Activated T-cell treated with anti-CD3 and anti-CD28 coated beads for 48 hours (primary cell): ENCODE measurements at places on chromosomes 16 and 17.

GRCh38 chr17:69430488-69430887 lies 16.0 kb downstream of the MAP2K6 start:
- no peak for DNase-seq

DNA sequence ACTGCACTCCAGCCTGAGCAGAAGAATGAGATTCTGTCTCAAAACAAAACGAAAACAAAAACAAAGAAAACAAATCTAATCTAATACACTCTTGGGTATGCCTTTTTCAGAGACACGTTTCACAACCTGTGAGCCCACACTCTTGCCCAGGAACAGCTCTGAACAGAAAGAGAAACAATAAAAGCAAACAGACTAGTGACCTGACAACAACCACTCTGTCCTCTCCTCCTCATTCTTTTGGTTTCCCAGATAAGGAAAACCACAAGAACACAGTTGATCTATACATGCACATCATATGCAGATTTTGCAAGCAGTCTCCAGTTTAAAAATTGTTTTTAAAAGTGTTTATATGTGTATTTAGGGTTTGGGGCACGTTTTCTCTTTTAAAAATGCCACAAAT lies 1.3 kb downstream of the MKS1 start:
- no peak for DNase-seq

GRCh38 chr16:88685156-88686061 lies 898 bp downstream of the SNAI3 start:
- DNase-seq = peak; percentile 70

GRCh38 chr17:48841395-48841831 lies 10.6 kb downstream of the CALCOCO2 start:
- no peak for DNase-seq

GRCh38 chr17:32161029-32161428 lies 18.7 kb downstream of the RHOT1 start:
- no peak for DNase-seq

DNA sequence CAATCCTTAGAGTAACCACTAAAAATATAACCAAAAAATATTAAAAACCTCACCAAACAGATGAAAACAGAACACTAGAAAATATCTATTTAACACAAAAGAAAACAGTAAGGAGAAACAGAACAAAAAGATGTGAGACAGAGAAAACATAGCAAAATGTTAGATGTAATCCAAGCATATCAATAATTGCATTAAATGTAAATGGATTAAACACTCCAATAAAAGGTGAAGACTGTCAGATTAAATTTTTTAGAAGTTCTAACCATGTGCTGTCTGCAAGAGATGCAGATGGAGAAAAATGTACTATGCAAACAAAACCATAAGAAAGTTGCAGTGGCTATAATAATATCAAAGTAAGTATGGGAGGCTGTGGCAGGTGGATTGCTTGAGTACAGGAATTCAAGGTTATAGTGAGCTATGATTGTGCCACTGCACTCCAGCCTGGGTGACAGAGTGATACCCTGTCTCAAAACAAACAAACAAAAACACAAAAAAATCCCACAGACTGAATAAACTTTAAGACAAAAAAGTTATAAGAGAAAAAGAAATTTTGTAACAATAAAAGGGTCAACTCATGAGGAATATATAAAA lies 53.9 kb downstream of the ADCY9 start:
- no peak for DNase-seq

DNA sequence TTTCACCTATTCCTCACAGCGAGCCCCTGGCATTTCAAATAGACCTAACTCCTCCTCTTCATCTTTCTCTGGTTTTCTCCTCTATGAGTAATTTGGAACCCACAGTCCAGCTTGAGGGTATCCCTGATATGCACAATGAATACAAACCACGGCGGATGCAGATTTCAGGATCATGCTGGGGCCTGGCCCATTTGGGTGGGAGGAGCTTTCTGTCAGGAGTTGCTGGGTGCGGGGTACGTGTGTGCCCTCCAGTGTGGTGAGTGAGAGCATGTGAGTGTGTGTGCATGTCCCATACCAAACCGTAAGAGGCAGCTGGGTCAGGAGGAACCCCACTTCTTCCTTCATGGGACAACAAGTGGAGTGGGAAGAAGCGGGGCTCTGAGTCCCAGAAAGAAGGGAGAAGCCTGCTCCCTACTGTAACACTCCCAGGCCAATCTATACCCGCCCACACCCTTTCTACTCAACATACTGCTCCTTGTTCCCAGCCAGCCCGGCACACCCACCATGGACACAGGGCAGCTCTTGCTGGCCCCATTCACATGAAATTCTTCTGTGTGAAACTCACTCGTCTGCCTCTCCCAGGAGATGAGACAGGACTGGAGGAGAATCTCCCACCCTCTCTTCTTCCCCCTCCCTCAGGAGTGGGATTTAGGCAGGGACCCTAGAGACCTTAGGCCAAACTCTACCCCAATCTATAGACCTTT lies 18.4 kb downstream of the CNTNAP1 start:
- no peak for DNase-seq

- no peak for DNase-seq
Measured at GRCh38 chr17:14499976-14500375, 199.1 kb downstream of the HS3ST3B1 start.

DNA sequence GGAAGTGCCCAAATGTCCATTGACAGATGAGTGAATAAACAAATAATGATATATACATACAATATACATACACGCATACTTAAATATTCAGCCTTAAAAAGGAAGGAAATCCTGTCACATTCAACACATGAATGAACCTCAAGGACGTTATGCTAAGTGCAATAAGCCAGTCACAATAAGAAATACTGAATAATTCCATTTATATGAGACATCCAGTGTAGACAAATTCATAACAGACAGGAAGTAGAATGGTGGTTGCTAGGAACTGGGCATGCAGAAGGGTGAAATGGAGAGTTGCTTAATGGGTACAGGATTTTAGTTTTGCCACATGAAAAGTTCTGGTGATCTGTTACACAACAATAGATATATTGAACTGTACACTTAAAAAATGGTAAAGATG lies 8.8 kb upstream of the ITGB4 start:
- no peak for DNase-seq

DNA sequence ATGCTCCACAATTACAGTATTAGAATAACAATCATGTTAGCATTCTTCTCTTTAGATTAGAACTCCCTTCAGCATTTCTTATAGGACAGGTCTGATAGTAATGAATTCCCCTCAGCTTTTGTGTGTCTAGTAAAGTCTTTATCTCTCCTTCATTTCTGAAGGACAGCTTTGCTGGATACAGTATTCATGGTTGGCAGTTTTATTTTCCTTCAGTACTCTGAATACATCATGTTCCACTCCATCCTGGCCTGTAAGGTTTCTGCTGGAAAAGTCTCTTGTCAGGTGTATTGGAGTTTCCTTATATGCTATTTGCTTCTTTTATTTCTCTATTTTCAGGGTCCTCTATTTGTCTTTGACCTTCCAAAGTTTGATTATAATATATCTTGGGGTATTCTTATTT lies 4.0 kb upstream of the ABCA10 start:
- DNase-seq = no peak

DNA sequence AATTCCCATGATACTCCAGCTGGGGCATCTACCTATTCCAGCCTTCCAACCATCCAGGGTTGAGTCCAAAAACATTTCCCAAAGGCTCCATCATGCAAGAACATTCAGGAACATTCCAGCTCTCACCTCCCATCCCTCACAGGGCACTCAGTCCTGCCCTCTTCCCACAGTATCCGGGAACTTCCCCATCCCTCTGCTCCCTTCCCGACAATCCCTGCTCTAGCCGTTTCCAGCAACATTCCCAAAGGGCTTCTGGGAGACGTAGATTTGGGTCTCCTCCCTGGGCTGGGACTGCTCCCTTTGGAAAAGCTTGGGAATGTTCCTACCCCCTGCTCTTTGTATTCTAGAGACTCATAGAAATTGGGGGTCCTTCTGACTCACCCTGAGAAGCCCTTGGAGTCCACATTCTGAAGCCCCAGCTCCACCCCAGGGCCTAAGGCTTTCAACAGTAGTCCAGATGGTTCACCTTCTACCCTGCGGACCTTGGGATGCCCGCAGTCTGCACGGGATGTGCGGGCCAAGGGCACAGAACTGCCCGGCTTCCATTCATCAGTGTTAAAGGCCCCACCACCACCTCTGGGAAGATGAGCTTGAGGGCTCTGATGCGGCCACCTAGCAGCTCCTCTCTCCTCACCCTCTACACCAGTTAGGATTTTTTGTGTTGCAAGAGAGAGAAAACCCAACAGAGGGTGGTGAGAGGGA lies 25.4 kb downstream of the NGFR start:
- DNase-seq = no peak

- no peak for DNase-seq
Measured at GRCh38 chr16:58001781-58002415, 691 bp downstream of the USB1 start.

DNA sequence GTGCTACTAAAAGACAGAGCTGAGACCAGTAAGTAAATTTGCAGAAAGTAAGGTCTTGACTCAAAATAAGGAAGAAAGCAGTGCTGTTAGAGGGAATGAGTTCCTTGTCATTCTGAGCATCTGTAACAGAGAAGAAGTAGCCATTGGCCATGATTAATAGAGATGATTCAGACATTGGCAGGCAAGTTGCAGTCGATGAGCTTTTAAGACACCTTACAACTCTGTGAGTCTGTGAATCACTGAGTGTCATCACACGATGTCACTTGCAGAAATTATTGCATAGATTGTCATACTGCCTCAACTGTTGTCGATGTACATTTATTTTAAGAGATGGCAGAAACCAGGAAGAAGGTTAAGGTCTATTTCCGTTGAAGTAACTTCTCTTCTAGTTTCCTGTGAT lies 201.1 kb upstream of the CDH13 start:
- no peak for DNase-seq

GRCh38 chr16:85090181-85090580 lies 22.1 kb downstream of the CIBAR2 start:
- DNase-seq = no peak

DNA sequence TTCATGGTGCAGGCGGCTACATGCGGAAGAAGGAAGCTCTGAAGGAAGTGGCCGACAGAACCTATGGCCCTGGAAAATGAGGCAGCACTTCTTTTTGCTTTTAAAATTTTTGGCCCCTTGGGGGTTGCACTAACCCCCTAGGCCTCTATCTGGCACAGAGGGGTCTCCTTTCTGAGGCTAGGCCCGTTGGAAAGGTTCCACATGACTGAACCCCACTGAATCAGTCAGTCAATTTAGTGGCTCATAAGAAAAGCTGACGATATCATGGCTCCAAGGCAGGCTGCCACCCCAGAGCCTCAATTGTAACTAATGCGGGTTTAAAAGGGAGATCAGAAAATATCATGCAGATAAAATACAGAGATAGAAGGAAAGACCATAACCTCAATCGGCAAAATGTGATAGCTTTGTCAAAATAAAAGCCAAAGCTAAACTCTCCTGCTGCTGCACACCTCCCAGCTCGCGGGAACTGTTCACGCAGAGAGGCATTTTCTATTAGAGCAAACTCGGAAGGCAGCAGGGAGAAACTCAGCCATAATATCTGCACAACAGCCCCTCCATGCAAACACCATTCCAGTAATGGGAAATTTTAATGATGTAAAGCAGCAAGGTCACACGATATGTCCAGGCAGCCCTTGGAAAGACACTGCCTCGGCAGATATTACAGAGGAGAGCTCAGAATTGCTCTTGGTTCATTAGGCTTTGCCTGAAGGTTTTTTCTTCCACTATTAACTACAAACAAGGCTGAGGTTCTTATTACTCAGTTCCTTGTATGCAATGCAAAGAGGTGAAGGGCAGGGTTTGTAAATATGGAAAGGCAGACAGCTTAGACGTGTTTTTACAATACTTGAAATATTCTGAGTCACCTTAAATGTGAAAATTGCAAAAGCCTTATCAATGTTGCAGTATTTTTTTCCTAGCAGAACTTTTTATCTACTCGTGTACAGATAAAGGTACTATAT lies 200.4 kb upstream of the PMFBP1 start:
- DNase-seq = no peak

DNA sequence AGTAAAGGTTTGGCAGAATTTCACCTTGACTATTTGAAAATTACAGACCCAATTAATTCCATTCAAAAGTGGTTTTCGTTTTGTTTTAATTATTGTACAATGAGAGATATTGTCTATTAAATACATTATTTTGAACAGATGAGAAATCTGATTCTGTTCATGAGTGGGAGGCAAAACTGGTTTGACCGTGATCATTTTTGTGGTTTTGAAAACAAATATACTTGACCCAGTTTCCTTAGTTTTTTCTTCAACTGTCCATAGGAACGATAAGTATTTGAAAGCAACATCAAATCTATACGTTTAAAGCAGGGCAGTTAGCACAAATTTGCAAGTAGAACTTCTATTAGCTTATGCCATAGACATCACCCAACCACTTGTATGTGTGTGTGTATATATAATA lies 72.6 kb downstream of the CDK12 start:
- DNase-seq = no peak

DNA sequence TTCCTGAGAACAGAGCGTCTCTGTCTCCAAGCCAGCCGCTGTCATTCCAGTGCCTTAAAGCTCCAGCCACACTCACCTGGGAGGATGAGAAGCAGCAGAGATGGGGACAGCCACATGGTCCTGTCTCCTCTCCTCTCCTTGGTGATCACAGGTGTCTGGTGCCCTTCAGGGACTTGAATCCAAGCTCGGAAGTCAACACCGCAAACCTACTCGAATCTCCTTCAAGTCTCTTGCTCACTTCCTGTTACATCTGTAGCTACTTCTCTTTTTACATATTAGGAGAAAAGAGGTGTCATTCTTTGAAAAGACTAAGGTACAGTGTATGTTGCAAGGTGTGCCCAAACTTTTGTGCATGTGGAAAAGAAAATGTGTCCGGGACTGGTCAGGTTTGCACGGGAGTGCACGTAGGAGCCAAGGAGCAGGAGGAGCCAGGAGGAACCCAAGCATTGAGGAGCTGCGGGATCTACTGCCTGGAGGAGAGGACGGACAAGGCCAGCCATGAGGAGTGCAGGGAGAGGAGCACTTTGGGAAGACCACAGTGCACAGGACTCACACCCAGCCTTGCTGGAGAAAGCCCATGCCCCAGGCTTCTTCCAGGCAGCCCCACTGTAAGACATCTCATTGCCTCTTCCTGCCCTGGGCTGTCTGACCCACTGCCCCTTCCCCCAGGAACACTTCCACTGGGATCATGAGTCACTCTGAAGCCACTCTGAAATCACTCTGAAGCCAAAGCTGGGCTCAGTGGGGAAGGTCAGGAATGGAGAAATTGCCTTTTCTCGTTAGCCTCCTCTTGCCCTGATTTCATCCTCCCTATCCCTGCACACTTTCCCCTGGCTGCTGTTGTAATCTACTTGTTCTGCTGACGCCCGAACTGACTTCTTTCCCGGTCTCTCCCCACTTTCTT lies at the start of gene CD300LD:
Gene CD300LD, minus strand, starts transcription at position 197 of the 904 bp plus-strand sequence. Its CDS starts 81 bp downstream, at position 116.
- DNase-seq = no peak

- DNase-seq = no peak
Measured at GRCh38 chr16:28193530-28194423, 18.0 kb downstream of the XPO6 start.

DNA sequence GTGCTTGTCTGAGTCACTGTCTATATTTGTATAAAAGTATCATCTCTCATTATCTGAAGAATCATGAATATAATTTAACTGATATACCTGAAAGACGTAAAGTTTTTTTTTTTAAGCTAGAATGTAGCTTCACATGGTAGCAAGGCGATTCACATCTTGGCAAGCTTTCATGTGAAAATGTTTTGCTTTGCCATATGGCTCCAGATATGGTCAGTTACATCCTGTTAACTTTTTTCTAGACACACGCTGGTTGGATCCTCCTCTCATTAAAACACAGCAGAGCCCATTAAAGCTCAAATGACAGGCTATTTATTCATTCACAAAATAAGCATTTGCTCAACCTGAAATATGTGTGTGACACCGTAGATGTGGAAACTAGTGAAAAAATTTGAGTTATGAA lies 412.8 kb downstream of the KIF2B start:
- no peak for DNase-seq
